ENCODE measurements at places on chromosomes 1 and 21.

- no peak for DNase-seq
Observed at GRCh38 chr1:35448344-35448801, 108.8 kb downstream of the KIAA0319L start.

GRCh38 chr1:47618830-47619229 is 181.0 kb downstream of the FOXD2 start:
- no peak for DNase-seq

GRCh38 chr1:30976143-30976542 is 67.6 kb upstream of the SDC3 start:
- DNase-seq: no peak

- DNase-seq: no peak
Observed at GRCh38 chr1:115706587-115707425, 61.7 kb downstream of the CASQ2 start.

GRCh38 chr1:47679301-47679791 is 241.5 kb downstream of the FOXD2 start:
- DNase-seq: no peak

GRCh38 chr1:231924180-231924579 is 297.6 kb downstream of the DISC1 start:
- DNase-seq: no peak

- no peak for DNase-seq
Observed at GRCh38 chr1:182337736-182338571, 53.6 kb downstream of the GLUL start.

DNA sequence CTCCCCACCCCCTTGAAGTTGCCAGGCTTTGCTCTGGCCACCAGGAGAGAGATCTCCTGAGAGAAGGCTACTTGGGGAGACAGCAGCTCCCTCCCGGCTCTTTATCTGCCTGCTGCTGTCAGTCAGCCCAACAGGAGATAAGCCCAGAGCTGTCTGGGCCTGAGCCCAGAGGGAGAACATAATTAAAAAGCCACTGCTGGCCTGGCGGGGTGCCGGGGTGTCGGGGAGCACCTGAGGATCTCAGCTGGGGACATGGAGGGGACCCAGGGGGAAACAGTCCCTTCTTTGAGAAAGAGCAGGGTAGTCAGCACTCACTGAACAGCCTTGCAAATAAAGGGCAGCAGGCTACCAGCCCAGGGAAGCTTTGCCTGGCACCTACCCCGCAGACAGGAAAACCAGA is 17.9 kb downstream of the VWA5B1 start:
- no peak for DNase-seq

DNA sequence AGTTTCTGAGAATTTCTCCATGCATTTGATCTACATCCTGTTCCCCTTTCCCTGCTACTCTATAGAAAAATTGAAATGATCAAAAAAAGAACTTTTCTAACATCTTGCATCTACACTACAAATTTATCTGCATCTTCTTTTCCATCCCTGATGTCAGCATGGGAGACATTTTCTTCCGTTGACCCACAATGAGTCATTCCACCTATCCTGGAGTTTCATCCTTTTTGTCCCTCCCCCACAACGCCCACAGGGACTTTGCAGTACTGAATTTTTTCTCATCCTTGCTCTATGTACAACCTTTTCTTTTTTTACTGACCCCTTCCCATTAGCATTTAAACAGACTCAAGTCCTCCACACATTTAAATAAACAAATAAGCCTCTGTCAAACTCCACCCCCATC is 112.2 kb upstream of the MROH9 start:
- DNase-seq: no peak

GRCh38 chr1:203336097-203336496 is 14.8 kb downstream of the FMOD start:
- DNase-seq: no peak

DNA sequence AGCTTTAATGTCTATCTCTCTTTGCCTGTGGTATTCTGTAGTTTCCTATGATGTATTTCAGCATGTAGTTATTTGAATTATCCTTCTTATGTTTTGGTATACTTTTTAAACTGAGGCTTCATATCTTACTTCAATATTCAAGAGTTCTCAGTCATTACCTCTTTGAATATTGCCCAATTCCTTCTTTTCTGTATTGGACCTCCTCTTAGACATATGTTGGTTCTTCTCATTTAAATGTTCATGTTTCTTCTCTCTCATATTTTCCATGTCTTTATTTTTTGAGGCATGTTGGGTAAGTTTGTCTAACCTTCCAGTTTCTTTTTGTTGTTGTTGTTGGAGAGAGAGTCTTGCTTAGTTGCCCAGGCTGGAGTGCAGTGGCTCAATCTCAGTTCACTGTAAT is 140.6 kb downstream of the MRPS6 start:
- DNase-seq: no peak
